IgD-negative memory B cell (primary cell): ENCODE measurements at places on chromosomes 13 and 19. TPM values are rescaled to one million over a fixed set of nuclear protein-coding genes. Genes with fewer than 3 reads are reported as not detected.

The CLEC17A gene
- polyA plus RNA-seq = 27.0 TPM

The ZNF550 gene
- polyA plus RNA-seq = 8.8 TPM

The ZNF653 gene
- 4.3 TPM for polyA plus RNA-seq

The ATP4B gene
- polyA plus RNA-seq = not detected

The ZNF837 gene
- 8.0 TPM for polyA plus RNA-seq

The SNAPC2 gene
- polyA plus RNA-seq = 19.0 TPM

The DYRK1B gene
- 16.9 TPM for polyA plus RNA-seq

The C19orf18 gene
- polyA plus RNA-seq = not detected

The SAFB2 gene
- polyA plus RNA-seq = 70.8 TPM

The LILRB5 gene
- not detected for polyA plus RNA-seq

The VWA8 gene
- 3.7 TPM for polyA plus RNA-seq

The COX7A1 gene
- not detected for polyA plus RNA-seq
